ENCODE measurements at places on chromosomes 2 and 18. TPM values are rescaled to one million over a fixed set of nuclear protein-coding genes. Genes with fewer than 3 reads are reported as not detected.

DNA sequence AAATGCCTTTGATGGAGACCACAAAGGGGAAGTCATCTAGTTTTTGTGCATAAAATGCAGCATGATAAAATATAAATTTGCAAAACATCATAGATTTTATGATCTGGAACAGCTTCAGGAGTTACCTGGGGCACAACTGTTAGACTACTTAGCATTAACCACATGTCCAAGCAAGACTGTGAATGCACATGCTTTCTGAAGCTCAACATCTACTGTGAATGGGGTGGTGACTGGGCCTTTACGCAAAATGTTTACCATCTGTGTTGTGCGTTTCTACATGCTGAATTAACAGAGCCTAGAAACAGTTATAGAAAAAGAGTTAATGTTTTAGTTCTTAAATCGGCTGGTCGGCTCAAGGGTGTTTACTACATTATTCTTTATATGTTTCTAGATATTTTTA lies 45.5 kb downstream of the KCTD1 start:
- no peak for DNase-seq

- no peak for DNase-seq
Observed at GRCh38 chr2:171025214-171025613, 96.2 kb downstream of the GORASP2 start.

DNA sequence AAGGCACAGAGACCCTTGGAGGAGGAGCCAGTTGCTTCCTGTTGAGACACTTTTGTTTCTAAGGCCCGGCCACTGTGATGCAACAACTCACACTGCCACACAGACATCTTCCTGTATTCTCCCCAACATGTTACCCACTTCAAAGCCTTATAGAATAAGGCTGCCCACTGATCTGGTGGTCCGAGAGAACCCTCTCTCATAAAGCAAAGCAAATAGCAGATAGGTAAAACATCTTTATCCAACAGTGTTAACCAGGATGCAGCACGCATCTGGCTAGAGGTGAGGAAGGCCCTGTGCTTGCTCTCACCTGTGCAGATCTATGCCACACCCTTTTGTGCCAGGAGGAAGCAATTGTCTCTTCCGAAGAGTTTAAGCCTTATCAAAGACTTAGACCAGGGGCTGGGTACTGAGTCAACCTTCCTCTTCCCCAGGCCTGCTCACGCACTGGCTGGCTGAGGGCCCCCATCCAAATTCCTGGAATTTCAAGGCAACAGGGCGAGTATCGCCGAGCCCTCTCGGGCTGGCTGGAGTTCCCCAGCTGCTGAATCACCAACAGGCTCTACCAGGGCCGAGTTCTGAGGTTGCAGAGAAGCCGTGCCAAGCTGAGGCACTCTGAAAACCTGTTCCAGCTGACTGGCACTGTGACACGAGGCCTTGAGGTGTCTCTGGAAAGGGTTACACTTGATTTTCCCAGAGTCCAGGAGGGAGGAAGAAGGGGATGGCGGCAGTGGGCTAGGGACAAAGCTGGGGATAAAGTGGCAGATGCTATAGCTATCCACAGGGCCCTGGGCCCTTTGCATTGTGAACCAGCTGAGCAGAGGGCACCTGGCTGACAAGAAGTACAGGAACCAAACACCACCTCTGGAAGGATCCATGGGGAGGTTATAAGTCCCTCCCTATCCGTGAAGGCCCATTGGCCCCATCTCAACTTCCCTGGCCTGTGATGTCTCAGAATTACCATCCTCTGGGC lies 29.3 kb downstream of the TGFA start:
- DNase-seq, result no peak

DNA sequence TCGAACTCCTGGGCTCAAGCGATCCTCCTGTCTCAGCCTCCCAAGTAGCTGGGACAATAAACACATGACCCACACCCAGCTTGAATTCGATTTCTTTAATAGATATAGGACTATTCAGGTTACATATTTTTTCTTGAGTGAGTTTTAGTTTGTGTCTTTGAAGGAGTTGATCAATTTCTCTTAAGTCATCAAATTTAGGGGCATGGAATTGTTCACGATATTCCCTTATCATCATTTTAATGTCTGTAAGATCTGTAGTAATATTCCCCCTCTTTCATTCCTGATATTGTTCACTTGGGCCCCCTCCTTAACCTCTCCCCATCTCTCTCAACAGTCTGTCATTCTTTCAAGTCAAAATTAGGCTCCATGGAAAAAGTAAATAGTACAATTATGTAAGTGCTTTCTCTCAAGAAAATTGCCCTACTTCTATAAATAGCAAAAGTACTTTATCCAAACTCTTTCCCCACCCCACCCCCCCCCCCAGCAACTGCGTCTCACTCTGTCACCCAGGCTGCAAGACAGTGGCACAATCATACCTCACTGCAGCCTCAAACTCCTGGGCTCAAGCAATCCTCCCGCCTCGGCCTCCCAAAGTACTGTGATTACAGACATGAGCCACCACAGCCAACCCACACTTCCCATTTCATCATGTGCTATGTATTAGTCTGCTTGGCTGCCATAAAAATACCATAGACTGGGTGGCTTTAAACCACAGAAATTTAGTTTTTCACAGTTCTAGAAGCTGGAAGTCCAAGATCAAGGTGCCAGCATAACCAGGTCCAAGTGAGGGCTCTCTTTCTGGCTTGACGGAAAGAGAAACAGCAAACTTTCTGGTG lies 20.1 kb downstream of the WDR33 start:
- no peak for DNase-seq

GRCh38 chr2:86232910-86233309 lies 33.7 kb downstream of the MRPL35 start:
- DNase-seq, result no peak

DNA sequence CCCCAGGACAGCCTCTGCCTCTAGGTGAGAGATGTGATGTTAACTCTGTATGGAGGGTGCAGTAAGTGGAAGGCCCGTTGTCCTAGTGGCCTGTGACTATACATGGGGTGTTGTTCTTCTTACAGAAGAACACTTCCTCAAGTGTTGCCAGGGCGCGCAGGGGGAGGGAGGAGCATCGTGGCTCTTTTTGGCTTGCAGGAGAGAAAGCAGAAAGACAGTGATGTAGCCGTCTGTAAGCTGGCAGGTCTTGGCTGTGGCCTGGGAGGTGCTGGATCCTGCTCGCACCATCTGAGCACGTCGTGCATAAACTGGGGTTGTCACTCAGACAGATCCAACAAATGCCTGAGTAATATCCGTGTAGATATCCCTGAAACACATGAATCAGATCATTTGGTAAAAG lies 44.3 kb downstream of the ZNF236 start:
- no peak for DNase-seq

HOXD12 gene
- 0.25 TPM for total RNA-seq

MYO7B gene
- total RNA-seq, result 3.7 TPM

NT5DC4 gene
- total RNA-seq, result not detected
